Bronchial epithelial cell (primary cell): ENCODE measurements at places on chromosomes 11 and 22. TPM values are rescaled to one million over a fixed set of nuclear protein-coding genes. Genes with fewer than 3 reads are reported as not detected.

GRCh38 chr11:12403997-12404350 lies 26.6 kb downstream of the PARVA start:
- no peak for DNase-seq

GRCh38 chr22:43100225-43100624 lies 10.3 kb upstream of the BIK start:
- DNase-seq, result peak; percentile 64

The SEZ6L gene
- not detected in 2 replicates for total RNA-seq

The HTR3A gene
- total RNA-seq, result 0.26 TPM in 1 of 2 replicates, not detected in the other
